Astrocyte of the spinal cord (primary cell): ENCODE measurements at places on chromosomes 11 and 22.

GRCh38 chr11:64415286-64415685 is 56.3 kb downstream of the RPS6KA4 start:
- DNase-seq, result no peak

DNA sequence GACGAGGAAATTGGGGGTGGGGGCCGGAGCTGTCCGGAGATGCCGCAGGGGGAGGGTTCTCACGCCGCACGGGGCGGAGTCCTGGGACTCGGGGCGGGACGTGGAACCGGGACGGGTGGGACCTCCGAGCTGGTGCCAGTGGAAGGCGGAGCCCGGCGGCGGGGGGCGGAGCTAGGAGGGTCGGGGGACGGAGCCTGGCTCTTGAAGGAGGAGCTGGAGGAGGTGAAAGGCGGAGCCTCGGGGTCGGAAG is 271 bp downstream of the FKBP2 start:
- DNase-seq, result peak; percentile 100

DNA sequence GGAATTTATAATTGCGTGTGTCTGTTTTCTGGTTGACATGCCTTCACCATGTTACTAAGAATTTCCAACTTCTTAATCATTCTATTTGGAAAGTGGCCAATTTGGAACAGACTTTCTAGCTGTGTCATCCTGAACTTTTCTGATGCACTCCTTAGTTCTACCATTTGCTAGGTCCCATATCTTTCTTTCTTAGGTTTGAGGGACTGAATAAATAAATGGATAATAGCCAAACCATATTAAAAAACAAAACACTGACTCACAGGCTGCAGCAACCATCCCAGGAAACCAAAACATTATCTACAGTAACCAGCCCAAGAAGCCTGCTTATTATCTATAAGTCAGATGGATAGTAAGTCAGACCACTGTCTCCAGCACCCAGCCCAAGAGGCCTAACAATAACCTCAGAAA is 57.5 kb upstream of the PLET1 start:
- DNase-seq, result peak; percentile 90

DNA sequence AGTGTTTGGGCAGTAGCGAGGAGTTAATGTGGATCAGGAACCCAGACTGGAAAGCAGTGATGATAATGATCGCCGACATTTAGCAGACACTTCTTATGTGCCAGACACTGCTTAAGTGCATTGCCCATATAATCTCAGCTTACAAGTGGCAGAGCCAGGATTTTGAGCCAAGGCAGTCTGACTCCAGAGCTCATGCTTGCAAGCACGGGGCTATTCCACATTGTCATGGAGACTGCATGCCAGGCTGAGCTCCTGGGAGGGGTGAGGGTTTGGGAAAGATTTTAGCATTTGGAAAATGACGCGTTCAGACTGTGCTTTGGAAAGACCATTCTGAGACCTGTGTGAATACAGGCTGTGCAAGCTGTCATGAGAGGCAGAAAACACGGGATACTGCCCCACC is 302.7 kb downstream of the DDX10 start:
- no peak for DNase-seq

- no peak for DNase-seq
Measured at GRCh38 chr11:36240801-36241200, 48.4 kb downstream of the COMMD9 start.

DNA sequence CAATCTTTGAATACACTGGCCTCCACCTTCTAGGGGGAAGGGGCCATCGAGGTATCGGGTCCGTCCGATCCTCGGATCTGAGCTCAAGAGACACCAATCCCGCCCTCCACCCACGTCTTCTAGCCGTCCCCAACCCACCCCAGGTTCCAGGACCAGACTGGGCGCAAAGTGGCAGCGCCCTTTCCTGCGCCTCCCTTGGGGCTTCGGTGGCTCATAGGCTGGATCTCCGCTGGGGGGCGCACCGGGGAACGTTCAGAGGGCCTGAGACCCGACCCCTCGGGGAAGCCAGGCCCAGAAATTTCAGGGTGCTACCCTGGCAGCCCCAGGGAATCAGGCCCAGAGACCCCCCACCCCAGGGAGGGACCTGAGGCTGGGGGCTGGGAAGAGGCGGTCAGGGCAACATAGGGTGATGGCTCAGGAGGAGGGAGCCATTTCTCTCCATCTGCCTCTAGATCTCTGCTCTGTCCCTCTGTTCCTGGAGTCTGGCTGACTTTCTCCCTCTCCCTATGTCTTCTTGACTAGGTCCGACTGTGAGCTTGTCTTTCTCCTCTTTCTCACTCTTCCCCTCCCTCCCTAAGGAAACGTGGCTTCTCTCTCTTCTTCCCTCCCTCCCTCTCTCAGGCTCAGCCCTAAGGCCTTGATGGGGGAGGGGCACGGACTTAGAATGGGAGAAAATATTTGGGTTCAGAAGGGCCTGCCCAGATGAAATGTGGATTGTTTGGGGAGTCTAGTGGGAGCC is 1.1 kb downstream of the CREB3L1 start:
- peak; percentile 64 for DNase-seq
